H4 (cell line): ENCODE measurements at places on chromosomes 6 and 20. TPM values are rescaled to one million over a fixed set of nuclear protein-coding genes. Genes with fewer than 3 reads are reported as not detected.

Gene STX7
- total RNA-seq: 7.9 and 11.2 TPM in 2 replicates

DNA sequence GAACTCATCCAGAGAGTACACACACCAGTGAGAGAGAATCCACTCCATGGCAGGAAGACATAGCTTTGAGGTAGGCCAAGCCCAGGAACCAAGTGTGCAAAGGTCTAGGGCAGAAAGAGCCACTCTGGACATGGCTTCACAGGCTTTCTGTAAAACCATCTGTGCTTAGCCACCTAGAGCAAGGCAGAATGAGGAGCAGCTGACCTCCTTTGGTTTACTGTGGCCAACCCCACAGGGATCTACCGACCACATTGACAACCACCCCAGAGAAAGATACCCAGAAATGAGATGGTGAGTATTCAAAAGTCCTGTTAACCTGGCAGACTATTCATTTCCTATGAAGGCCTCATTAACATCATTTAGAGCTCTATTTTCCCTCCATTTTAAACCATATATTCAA is 10.5 kb downstream of the ZHX3 start:
- DNase-seq: no peak

DNA sequence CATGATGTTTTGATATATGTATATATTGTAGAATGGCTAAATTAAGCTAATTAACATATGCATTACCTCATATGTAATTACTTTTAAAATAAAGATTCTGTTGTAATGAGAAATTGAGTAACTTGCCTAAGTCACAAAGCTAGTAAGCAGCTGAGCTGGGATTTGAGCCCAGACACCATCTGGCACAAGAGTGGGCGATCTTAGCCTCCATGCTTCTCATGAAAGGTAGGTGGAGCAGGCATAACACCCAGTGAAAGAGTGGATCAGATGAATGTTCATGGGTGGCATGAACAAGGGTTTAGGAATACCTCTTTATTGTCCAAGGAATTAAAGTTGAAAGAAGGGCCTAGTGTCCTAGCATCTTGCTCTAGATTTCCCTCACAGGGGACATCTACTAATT is 365.4 kb downstream of the TFAP2B start:
- no peak for DNase-seq

- peak; percentile 63 for DNase-seq
These were observed at the start of gene ANKEF1 for GRCh38 chr20:10034717-10035571. ANKEF1 (plus strand) TSS chr20:10034987; CDS start chr20:10038302, 3,315 bp downstream.

- no peak for DNase-seq
These were observed 7.7 kb upstream of the SIGLEC1 start for GRCh38 chr20:3720068-3720467.

DNA sequence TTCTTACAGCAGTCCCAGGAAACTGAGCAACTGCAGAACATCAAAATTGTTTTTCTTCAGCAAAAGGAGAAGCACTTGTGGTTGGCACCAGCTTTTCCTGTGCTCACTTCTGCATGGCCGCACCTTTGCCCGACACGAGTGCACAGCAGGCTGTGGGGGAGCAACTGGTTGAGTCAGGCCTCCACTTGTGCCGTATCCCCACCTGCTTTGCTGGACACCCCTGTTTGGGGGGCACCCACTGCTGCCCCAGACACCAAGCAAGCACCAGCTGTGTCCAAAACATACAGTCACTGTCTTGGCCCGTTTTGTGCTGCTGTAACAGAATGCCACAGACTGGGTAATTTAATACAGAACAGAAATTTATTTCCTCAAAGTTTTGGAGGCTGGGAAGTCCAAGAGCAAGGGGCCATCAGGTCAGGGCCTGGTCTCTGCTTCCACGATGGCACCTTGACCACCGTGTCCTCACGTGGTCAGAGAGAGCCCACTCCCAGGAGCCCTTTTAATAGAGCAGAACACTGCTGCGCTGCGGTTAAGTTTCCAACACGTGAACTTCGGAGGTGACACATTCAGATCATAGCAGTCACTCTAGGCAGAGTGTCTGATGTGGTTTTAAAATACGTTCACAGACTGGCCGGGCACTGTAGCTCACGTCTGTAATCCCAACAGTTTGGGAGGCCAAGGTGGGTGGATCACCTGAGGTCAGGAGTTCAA is 8.7 kb upstream of the GMEB2 start:
- no peak for DNase-seq
